Amniotic stem cell (primary cell): ENCODE measurements at places on chromosomes 2 and 18.

GRCh38 chr2:11744631-11745394 lies 1.6 kb upstream of the LPIN1 start:
- DNase-seq = peak; percentile 2

GRCh38 chr18:22429564-22429963 lies 11.8 kb upstream of the CTAGE1 start:
- DNase-seq = no peak

GRCh38 chr2:42890791-42891355 lies 98.5 kb upstream of the HAAO start:
- DNase-seq = no peak

GRCh38 chr2:176112375-176113302 lies 3.9 kb upstream of the HOXD10 start:
- DNase-seq = no peak

DNA sequence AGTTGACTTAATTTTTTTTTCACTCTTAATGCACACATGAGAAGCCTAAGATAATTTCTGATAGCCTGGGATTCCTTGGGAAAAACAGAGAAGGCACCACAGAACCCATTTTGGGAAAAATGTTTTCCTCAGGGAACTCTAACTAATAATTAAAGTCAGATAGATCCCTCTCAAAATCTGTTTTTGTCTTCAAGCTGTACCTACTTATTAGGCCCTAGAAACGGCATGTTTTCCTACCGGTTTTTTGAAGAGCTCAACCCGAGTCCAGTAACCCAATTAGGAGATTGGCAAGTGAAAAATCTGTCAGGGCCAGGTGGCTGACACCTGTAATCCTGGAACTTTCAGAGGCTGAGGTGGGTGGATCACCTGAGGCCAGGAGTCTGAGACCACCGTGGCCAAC lies 16.1 kb upstream of the PDK1 start:
- no peak for DNase-seq
